ENCODE measurements at places on chromosomes 4 and X.
A peak's percentile ranks its signal among the peaks of the same experiment; 100 is the strongest.

DNA sequence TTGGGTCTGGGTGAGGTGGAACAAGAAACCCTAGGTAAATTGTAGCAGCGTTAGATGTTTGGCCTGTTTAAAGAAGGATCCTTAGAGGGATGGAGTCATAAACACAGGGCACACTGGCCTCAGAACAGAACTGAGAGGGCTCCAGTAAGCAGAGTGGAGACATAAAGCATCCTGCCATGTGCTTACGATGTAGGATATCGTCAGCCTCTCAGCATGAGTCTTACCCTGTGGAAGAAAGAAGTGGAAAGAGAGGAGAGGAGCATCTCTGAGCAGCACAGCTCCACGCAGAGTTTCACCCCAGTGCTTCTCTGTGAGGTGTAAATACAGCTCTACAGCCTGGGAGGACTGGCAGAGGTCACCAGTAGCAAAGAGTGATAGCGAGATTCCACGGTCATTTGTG lies 27.8 kb upstream of the SORBS2 start:
- DNase-seq: no peak

GRCh38 chr4:164874789-164875188 lies 2.2 kb upstream of the APELA start:
- no peak for DNase-seq

DNA sequence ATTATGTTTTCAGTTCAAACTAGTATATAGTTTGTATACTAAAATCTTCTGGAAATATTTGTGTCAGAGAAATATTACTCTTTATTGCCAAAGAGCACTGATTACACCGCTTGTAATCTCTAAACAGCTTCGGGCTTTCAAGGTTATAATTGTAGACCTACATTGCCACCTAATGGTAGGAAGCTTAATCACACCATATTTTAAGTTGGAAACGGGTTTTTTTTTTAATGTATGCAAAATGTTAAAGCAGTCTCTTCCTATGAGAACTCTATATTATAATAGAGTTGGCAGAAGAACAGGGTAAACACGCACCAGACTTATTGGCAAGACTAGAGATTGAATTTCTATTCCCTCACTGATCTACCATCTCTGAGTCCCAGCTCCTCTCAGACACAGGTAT lies 19.5 kb upstream of the NFXL1 start:
- DNase-seq: peak; percentile 8

- DNase-seq: no peak
These were observed 33.1 kb downstream of the DLG3 start for GRCh38 chrX:70477734-70478075.

GRCh38 chr4:173766171-173766600 lies 236.2 kb upstream of the HAND2 start:
- no peak for DNase-seq

GRCh38 chr4:148015058-148015457 lies 283.2 kb downstream of the ARHGAP10 start:
- DNase-seq: no peak

DNA sequence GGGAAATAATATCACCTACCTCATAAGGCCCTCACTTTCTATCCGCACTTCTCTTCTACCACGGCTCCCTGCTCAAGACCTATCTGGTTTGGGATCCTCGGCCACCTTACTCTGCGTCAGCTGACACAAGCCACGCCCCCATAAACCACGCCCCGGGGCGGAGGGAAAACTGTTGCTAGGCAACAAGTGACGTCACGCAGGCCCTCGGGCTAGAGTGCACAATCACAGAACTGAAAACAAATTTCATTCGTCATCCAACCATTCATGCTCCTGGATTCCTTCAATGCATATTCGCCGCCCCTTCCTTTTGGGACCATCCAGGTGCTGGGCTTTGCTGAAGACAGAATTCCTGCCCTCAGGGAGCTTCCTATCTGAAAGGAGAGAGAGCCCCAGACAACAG lies 66.3 kb downstream of the SMC1A start:
- DNase-seq: no peak

DNA sequence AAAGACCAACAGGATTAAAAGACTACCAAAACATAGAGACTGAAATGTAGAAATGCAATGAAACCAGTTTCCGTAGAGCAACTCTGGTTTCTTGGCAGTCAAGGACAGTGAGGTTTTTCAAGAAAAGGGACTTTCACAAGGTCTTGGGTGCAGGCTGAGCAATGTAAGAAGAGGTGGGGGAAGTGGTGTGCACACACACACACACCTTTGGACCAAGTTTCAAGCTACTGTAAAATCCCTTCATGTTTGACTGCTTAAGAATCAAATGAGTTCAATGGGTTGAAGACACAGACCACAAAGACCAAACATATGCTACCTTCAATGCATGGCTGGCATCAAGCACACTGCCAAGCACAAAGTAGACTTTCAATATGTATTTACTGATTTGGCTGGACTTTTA lies 17.8 kb upstream of the MCF2 start:
- no peak for DNase-seq

- DNase-seq: no peak
These were observed 6.9 kb downstream of the CCNB3 start for GRCh38 chrX:50211510-50211909.
